ENCODE measurements at places on chromosomes 7 and 10.
A peak's percentile ranks its signal among the peaks of the same experiment; 100 is the strongest.

GRCh38 chr10:43257347-43258210, 9.3 kb downstream of the RASGEF1A start:
- no peak for DNase-seq

- DNase-seq = no peak
Measured at GRCh38 chr10:100311298-100311697, 18.7 kb downstream of the PKD2L1 start.

- DNase-seq = no peak
Measured at GRCh38 chr10:76892766-76893479, 744.7 kb downstream of the KCNMA1 start.

- DNase-seq = no peak
Measured at GRCh38 chr7:48053736-48054135, 18.4 kb downstream of the C7orf57 start.

- DNase-seq = no peak
Measured at GRCh38 chr7:140330128-140330527, 68.2 kb downstream of the SLC37A3 start.

DNA sequence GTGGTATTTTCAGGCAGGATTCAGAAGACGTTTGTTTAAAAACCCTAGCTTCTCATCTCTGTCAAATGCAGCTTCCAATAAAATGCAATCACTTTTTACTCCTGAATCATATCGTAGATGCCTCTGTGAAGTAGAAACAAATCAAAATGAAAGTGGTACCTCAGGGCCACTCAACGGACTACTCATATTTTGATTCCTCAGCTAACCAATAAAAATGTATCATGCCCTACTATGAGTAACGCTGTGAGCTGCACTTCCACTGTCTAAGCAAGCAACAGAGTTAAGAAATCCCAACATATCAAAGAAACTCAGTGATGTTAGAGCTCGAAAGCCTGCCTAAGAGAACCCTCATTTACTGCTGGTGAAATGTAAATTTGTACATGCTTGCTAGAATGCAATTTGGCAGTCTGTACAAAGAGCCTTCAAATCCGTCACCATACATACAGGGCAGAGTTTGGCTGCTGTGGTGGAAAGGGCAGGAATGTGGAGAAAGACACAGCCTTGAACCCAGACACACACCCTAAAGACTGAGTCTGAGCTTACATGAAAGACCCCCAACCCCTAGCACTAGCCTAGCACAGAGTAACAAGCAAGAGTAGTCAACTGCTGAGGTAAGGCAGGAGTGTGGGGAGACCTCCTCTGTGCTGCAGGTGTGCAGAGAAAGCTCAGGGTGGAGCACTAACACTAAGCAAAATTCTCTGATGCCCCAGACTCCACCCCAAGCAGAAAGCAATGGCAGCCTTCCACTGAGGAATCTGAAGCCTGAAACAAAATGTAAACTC, 151.5 kb downstream of the ANK3 start:
- no peak for DNase-seq

DNA sequence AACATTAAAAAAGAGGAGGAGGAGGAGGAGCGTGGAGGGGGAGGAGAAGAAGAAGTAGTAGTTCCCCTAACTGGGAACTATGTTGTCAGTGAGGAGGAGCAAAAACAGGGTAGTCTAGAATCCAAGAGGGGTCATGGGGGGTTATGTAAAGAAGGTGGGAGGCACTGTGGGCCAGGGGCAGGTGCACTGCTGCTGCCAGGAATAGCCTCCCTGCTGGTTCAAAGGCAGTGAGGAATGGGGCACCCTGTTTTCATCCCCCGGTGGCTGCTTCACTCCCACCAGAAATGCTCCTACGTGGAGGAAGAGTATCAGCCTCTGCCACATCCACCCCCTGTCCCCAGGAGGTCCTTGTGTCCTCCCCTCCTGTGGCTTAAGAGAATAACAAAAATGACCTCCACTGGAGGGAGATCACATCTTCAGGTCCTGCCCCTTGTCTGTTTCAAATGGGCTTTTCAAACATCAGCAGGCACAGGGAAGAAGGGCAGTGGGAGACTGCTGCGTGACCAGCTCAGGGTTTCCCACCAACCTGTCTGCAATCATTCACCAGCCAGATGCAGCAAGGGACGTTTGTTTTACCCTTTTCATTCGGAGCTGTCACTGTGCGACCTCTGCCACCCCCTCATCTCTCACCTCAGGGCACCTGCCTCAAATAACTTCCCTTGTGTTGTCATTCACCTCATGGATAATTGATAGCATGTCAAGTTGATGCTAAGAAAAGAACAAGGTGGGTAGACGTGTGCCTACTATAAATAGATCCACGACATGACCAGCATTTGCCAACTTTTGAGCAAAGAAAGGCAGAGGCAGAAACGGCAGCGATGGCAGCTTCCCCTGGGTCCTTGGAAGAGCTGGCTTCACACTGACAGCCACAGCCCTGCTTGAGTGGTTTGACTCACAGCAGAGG, 92.6 kb downstream of the DGKI start:
- DNase-seq = no peak

- no peak for DNase-seq
Measured at GRCh38 chr10:43267811-43268210, 946 bp upstream of the RASGEF1A start.

DNA sequence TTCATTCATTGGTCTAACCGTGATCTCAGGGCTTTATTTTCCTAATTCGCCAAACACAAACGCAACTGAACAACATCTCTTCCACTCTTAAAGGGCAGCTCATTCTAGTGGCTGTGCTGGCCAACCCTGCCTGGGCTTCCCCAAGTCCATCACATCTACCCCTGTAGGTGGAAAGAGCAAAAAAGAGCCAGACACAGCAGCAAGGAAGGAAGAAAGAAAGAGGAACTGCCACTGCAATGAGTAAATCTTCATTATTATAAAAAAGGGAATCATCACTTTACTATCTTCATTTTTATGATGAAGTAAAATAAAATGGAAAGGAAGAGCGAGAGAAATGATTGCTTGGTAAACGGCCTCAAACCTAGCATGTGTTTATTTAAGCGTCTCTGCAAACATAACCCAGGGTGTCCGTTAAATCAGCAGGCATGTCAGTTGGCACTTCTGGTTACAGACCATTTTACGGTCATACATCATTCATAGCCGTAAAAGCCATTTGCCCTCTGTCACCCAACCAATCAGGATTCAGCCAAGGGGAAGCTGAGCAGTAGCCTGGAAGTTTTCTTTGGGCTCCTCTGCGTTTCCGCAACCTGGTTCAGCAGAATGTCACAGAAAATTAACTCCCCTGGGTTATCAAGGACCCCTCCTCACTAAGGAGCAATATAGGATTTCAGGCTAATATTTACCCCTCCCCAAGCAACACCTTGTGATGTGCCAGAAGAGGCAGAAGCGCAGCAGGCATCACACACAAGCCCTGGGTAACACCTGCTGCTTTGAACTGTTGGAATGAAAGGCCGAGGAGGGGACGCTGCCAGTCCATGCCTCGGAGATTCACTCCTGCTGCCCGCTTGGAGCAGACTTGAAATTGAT, 234.0 kb downstream of the SNX10 start:
- no peak for DNase-seq

DNA sequence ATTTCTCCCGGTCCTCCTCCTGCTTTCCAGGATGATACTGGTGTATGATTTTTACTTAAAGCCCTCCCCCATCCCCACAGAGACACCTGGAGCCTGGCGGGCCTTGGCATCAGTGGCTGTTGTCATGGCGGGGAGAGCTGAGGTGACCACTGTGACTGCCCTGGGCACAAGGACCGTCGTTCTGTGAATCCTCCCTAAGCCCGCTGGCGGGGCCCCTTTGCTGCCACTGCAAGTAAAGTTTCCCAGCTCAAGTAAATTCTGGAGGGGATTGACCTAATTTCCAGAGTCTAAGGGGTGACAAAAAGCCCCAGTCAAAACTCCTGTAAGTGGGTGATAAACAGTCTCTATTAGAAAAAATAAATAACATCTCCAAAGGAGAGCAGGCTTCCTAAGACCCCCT, 393.2 kb upstream of the PODXL start:
- DNase-seq = no peak

DNA sequence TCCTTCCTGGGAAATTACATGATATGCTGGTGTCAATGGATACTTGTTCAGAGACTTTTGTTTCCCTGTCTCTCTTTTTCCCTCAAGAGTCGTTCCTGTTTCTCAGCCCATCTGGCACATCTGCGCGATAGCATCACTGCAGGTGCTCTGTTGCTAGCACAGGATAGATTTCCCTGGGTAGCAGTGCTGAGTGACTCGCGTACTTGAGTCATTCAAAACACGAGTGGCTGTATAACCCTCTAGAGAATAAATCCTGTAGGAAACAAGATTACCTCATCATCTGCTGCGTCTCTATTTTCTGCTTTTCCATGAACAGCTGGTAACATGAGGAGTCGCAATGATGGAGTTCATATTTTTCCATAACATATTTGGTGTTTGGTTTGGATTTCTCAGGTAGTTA, 452.0 kb upstream of the FZD8 start:
- no peak for DNase-seq

GRCh38 chr10:11874568-11875493, 51.7 kb downstream of the PROSER2 start:
- peak; percentile 73 for DNase-seq

- no peak for DNase-seq
Measured at GRCh38 chr7:157612009-157612663, 275.3 kb downstream of the DNAJB6 start.

DNA sequence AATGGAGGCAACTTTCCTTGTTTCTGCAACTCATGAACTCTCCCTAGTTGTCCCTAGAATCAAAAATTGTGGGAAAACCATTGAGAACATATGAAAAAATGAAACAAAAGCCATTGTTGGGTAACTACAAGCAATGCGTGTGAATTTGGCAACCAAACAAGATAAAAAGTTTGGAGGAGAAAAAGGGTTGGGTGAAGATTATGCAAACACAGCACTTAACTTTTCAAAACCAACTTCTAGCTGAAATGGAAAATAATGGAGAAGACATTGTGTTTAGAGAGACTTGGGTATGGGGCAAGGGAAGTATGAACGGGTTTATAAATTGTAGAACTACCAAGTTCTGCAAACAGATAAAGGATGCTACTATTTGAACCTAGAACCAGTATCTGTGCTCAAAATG, 89.0 kb upstream of the SVIL start:
- DNase-seq = no peak

DNA sequence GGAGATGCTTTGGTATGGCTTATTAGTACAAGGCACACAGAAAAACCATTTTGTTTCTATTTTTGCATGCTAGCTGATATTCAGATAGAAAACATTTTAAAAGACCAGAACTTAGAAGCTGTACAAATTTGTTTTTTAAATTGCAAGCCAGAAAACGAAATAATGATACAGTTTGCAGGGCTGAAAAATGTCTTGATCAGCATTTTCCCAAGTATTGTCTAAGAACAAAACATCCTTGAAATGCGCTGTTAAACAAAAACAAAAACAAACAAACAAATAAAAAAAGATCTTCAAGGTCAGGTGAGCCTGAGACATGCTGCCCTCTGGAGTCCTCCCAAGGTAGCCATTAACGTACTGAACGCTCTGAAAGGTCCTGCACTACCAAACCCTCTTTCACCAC, 98.3 kb downstream of the VIM start:
- DNase-seq = no peak

GRCh38 chr7:114047889-114048288, 129.1 kb upstream of the PPP1R3A start:
- DNase-seq = no peak

DNA sequence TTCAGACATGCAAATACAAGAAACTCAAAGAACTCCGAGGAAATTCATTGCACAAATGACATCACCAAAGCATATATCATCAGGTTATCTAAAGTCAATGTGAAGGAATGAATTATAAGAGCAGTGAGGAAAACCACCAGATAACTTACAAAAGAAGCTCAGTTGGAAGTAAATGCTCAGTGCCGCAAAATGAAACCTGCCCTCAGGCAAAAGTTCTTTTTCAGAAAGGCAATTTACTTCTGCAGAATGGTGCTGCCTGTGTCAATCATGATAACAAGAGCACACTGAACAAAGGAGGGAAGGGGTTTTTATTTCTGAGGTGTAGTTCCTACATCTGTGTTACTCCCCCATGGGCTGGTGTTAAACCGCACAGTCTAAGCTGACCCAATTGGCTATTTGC, 550.6 kb upstream of the SEMA3D start:
- DNase-seq = no peak

- peak; percentile 84 for DNase-seq
Measured at GRCh38 chr10:103739039-103739764, 116.2 kb downstream of the SH3PXD2A start.

- no peak for DNase-seq
Measured at GRCh38 chr10:127918572-127918971, 11.7 kb downstream of the PTPRE start.

DNA sequence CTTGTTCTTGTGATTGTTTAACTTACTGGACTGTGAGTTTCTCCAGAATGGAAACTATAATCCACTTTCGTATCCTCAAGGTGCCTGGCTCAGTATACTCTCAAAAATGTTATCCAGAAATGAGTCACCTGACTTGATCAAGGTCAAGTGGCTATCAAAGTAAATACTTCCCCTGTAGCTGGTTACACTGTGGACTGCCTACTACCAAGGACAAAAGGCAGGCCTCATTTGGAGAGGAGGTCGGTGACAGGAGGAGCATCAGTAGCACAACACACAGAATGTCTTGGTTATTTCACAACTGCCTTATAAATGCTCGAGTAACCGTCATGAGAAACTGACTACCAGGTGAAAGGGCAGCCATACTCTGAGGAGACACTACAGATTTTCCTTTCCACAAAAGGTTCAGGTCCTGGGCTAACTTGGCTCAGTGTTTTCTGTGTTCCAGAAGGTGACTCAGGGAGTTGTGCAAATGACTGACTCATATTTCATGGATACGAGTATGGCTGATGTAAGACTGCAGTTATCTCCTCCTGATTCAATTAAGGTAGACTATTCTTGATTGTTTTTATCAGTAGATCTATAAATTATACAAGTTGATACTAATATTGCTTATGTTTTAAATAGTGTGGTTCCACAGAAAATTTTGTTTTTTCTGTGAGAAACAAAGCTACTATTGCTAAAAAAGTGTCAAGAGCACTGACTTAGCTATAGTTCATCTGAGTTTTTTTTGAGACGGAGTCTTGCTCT, 4.2 kb upstream of the CCNY start:
- DNase-seq = no peak

DNA sequence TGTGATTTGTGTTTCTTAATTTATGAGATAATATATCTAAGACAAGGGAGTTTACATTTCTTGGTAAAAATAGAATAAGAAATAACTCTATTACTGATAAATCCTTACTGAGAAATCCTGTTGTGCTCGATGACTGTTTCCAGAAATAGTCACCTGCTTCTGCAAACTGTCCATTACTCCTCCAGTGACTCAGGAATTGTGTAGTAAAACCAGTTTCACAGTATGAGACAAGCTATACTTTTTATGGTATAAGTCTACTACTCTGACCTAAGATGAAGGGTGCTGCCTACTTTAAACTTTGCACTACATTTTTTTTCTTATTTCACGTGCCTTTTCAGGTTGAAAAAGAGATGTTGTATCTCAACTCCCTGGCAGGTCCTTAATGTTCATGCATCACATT, 6.8 kb upstream of the ANKRD22 start:
- no peak for DNase-seq

DNA sequence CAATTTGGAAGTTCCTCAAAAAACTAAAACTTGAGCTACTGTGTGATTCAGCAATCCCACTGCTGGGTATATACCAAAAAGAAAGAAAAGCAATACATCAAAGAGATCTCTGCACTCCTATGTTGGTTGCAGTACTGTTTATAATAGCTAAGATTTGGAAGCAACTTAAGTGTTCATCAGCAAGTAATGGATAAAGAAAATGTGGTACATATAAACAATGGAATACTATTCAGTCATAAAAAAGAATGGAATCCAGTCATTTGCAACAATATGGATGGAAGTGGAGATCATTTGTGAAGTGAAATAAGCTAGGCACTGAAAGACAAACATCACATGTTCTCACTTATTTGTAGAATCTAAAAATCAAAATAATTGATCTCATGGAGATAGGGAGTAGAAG, 16.5 kb upstream of the IMMP2L start:
- no peak for DNase-seq

GRCh38 chr7:11934796-11935195, 102.8 kb upstream of the THSD7A start:
- no peak for DNase-seq
